DMS 273 treated with DMSO at 0.1 percent for 48 hours (cell line): ENCODE measurements at places on chromosomes 13 and 19.

GRCh38 chr19:1000591-1001537 lies 645 bp downstream of the GRIN3B start:
- no peak for DNase-seq

DNA sequence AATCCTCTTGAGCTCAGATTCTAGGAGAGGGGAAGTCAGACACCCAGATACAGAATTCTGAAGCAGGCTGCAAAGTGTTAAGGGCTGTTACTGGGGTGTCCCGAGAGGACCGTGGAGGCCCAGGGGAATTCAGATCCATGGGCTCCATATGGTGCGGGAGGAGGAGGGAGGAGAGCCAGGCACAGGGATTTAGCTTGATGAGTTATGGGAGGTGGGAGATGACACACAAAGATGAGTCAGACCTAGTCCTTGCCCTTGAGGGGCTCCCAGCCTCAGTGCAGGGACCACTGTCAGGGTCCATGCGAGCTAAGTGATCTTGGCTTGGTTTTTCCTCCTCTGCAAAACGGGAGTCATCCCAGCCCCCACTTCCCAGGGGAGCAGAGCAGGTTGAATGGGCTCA lies 14.4 kb upstream of the GIPR start:
- no peak for DNase-seq

DNA sequence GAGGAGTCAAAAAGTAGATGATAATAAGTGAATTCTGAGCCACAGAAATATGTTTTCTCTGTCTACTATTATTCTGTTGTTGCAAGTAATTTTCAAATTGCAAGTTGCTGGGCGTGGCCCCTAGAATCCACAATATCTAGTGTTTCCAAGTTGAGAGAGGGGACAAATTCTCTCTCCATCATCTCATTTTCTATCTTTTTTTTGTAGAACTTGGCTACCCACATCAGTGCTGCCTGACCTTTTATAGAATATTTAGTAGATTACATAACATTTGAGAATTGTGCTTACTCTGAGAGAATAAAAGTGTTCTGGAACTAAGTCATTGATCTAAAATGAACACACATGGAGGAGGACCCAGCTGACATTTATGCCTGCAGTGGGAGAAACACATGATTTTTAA lies 110.9 kb upstream of the CSNK1A1L start:
- no peak for DNase-seq

DNA sequence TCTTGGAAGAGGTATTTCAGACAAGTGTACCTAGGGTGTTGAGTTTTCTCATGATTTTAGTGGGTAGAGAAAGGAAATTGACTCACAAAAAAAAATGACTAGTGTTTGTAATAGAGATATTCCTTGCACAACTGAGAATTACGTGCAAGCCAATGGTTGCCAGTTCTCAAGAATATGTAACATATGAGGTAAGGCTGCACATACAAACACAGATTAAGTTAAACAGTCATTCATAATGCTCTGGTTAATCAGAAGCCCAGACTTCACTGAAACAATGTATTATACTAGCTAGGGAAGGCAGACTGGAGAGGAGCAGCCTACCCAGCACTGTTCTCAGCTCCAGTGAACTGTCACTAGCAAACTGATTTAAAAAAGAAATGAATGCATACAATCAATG lies 418.3 kb downstream of the DIAPH3 start:
- DNase-seq, result no peak

DNA sequence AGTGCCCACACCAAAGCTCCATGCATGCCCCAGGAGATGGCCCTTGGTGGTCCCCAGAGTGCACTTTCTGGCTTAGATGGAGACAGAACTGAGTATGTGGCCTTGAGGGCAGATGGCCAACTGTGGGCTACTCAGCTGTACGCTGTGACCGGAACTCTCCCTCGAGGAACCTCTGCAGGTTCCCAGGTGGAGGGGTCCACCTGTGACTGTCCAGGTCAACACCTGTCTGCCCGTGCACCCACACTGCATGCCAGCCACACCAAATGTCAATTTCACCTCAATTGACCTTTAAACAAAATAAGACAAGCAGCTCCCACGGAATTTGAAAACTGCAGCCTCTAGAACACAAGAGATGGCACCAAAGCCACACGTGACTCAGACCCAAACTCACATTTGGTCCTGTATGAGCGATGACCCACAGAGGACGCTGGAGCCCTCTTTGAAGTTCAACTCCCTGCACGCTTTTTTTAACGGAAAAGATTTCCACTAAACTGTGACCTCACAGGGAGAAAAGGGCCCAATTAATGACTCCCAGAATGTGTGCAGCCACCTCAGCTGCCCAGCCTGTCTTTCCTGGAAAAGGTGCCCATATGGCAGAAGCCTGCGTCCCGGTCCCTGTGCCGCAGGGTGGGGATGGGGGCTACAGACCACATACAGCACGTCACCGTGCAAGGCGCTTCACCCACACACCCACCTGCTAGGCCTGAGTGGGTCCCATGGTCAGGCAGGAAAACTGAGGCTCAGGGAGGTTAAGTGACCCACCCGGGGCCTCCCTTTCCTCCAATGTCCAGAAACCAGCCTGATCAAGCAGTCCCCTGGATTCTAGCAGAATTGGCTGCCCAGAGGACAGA lies 47.7 kb downstream of the KLF2 start:
- no peak for DNase-seq

DNA sequence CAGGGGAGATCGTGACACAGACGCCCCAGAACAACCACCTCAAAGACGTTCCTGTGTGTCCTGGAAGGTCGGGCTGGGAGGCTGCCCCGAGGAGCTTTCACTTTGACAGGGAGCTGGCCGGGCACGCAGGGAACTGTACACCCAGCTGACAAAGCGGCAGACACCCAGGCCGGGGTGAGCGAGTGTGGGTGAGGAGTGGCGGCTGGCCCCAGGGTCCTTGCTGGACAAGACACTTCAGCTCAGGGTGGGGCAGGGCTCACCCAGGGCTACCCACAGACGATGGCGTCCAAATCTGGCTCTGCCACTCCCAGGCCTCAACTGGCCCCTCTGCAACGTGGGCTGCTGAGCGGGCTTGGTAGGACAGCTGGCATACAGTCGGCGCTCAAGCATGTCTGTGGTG lies 2.0 kb downstream of the FGF22 start:
- DNase-seq, result no peak

GRCh38 chr13:113488283-113488682 lies 2.2 kb downstream of the DCUN1D2 start:
- DNase-seq, result no peak

- no peak for DNase-seq
Observed at GRCh38 chr19:40600570-40601133, 517 bp upstream of the LTBP4 start.

GRCh38 chr19:588093-588740 lies 1.5 kb upstream of the HCN2 start:
- peak; percentile 90 for DNase-seq

GRCh38 chr19:30160426-30160825 lies 211.8 kb upstream of the ZNF536 start:
- DNase-seq, result no peak

DNA sequence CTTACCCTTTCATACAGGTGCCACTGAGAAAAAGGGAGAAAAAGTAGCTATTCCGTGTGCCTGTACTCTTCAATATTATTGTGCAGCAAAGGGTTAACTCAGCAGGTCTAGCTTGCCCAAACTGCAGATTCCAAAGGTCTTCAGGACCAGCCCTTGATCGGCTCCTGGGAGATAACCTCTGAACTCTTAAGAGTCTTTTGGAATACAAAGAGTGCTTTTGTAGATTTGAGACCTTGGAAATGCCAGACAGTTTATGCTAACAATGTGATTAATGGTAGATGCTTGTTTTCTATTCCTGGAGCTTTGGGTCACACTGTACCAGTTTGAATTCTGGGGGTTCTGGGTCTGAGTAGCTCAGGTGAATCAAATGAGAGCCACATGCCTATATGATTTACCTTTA lies 844.7 kb upstream of the MIR17HG start:
- DNase-seq, result no peak

- no peak for DNase-seq
Observed at GRCh38 chr13:51553531-51553930, 30.7 kb upstream of the WDFY2 start.

DNA sequence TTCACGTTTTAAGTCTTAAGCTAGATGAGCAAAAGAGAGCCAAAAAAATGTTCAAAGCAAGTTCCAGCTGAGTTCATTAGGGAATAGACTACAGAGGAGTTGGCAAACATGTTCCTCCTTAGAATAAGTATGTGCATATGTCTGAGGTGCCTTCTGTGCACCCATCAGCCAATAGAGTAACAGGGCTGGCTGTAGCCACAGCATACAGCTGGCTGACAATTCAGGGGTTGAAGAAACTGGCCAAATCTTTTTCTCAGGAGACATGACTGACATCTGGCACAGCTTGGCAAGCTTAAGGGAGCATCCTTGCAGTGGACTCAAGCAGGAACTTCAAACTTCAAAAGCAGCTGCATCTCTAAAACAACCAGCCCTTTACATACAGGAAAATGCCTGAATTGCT lies 414.8 kb upstream of the PCDH20 start:
- DNase-seq, result peak; percentile 18

GRCh38 chr13:42594481-42595252 lies 20.7 kb downstream of the TNFSF11 start:
- DNase-seq, result peak; percentile 22

GRCh38 chr13:49936968-49937273 lies 781 bp upstream of the SPRYD7 start:
- DNase-seq, result no peak

GRCh38 chr19:40433391-40434216 lies 7.8 kb upstream of the SERTAD1 start:
- DNase-seq, result peak; percentile 41

- no peak for DNase-seq
Observed at GRCh38 chr19:3041761-3042620, 12.9 kb upstream of the TLE2 start.

GRCh38 chr13:27774169-27774568 lies 18.1 kb upstream of the GSX1 start:
- DNase-seq, result no peak

DNA sequence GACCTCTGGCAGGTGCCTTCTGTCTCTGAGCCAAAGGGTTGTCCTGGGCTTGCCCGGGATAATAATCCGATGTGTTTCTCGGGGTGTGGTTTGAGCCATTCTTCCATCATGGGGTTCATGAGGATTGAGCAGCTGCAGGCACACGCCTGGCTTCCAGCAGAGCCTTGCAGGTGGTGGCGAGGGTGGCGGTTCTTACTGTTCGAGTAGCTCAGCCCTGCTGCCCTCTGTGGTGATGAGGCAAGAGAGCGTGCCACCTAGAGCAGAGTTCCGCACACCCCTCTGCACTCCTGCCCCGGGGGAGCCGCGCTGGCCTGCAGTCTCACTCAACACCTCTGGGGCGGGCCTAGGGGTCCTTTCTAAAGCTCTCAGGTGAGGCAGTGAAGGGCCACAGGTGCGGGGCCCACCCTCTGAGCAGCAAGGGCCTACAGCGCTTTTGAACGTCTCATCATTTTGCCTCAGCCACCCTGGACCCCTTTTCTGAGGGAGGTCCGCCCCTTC lies 3.8 kb downstream of the SCN1B start:
- no peak for DNase-seq

GRCh38 chr19:16051254-16052025 lies 24.9 kb upstream of the TPM4 start:
- no peak for DNase-seq

- peak; percentile 3 for DNase-seq
Observed at GRCh38 chr19:16382775-16383543, 58.3 kb downstream of the KLF2 start.

DNA sequence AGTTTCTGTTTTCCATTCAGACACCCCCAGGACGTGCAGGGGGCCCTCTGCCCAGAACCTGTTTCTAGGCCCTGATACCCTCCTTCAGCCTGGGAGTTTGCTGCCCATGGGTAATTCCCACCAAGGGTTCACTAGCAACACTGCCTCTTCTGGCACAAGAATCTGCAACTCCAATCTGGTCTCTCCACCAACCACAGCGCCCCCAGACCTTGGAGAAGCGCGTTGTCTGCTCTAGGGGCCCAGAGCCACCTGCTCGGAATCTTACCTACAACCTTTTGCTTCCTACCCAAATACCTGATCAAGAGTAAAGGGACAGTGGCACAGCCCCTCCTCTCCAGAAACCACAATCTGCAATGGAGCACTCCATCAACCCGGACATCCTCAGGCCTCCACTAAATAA lies 763 bp downstream of the ZNF180 start:
- no peak for DNase-seq

DNA sequence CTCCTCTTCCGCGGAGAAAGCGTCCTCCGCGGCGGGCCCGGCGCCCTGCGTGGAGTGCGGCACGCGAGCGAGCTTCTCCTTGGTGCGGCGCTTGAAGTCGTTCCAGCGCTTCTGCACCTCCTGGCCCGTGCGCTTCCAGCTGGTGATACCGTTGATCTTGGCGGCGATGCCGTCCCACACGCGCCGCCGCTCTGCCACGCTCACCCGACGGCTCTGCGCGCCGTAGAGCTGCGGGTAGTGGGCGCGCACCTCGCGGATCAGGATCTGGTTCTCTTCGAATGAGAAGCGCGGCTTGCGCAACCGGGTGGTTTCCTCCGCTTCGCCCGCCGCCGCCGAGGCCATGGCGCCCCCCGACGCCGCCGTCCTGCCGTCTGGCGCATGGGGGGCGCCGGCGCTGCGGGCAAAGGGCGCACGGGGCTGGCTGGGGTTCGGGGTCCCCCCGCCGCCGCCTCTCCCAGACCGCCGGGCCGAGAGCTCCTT lies 941 bp downstream of the MYPOP start:
- DNase-seq, result no peak

GRCh38 chr13:91406619-91407018 lies 8.2 kb downstream of the GPC5 start:
- peak; percentile 14 for DNase-seq

GRCh38 chr19:6044056-6044805 lies 66.1 kb downstream of the RFX2 start:
- no peak for DNase-seq

DNA sequence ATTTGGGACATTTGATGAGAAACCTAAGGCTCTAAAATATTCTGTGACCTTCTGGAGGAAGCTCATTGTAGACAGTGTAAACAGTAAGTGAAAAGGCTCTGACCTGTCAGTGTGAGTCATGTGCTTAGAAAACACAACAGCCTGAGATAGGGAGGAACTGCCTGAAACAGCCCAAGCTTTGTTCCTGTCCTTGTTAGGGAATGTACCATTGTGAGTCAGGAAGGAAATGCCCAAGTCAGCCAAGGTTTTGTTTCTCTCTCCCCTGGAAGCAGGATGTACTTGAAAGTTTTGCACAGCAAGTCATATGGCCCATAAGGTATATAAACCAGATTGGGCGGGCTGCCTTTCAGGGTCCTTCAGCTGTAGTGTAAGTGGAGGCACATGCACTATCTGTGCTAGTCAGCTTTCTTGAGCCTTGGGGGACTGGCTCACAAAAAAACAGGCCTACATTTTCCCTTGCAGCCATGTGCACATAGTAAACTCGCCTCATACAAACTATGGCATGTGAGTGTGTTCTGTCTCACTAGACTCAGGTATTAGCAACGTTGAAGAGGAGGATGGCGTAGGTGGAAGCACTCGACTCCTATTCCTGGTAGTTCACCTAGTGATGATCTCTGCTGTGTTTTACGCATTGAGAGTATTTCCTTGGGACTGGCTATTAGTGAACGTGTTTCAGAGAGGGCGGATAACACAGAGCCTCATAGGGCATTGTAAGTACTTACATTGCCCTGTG lies 141.2 kb upstream of the KLHL1 start:
- no peak for DNase-seq
